Stimulated activated CD8-positive, alpha-beta memory T cell treated with anti-CD3 and anti-CD28 coated beads, Interleukin-15, amount 100 ng/mL, for 24 hours (primary cell): ENCODE measurements at places on chromosomes 4 and X.

DNA sequence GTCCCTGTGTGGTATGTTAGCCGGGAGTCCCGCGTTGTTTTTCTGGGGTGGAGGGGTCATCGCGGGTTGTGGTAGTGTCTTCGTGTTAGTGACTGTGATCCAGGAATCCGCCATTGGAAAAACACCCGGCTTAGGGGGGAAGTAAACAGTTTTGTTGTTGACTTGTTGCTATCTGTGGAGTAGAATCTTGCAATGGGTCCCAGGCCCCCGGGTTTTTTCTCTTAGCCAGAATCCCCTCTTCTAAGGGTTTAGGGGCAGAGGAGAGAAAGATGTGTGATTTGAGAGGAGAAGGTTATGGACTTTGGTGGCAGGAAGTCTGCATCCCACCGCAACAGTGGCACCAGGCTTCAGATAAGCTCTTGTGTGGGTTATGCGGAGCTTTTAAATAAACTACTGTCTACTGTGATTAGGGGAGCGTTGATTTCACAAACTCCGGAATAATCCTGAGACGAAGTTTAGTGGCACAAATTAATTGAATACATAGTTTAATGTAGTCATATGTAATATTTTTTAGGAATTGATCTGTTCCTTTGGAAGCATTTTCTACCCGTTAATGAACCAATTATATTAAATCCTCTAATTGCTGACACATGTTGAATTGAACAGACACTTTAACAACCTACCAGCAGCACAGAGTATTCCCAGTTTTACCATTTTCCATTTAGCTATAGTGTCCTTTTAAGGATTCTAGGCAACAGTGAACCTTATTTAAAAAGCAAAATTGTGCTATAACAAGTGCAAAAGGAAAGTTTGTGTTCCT, 1.4 kb downstream of the DDX3X start:
- DNase-seq = no peak

DNA sequence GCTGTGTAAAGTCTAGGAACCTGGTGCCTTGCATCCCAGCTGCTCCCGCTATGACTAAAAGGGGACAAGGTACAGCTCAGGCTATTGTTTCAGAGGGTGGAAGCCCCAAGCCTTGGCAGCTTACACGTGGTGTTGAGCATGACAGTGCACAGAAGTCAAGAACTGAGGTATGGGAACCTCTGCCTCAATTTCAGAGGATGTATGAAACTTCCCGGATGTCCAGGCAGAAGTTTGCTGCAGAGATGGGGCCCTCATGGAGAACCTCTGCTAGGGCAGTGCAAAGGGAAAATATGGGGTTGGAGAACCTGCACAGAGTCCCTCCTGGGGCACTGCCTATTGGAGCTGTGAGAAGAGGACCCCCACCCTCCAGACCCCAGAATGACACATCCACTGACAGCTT, 76.6 kb downstream of the DDX60 start:
- no peak for DNase-seq

DNA sequence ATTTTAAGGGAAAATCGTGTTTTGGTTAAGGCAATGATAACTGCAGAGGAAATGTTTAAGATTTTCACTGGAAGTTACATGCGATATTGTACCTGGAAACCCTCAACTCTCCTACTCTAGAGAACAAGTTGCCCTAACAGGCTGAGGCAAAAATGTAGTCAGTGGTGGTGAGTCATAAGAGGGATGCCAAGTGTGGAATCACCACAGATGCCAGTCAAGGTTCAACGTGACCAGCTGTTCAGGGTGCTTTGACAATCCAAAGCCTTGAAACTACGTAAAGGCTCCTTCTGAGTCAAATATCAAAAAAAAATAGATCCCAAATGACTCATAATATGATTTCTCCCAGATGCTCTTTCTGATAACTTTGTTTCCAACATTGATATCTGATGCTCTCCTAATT, 77.9 kb upstream of the AFF2 start:
- DNase-seq = no peak

GRCh38 chr4:123890889-123891288, 494.3 kb downstream of the SPRY1 start:
- no peak for DNase-seq

DNA sequence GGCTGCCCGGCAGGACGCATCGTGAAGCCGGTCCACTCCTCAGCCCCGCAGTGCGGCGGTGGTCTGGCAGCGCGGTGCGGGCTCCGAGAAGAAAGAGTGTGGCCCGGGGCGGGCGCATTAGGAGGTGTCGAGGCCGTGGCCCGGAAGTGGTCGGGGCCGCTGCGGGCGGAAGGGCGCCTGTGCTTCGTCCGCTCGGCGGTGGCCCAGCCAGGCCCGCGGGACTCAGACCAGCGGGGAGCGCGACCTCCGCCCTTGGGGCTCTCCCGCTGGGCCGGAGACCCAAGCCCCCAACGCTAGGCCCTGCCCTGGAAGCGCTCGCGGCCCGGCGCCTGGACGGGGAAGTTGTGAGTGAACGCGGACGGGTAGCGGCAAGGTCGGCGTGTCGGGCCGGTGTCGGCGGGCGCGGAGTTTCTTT, 60.0 kb downstream of the HS3ST1 start:
- DNase-seq = no peak

DNA sequence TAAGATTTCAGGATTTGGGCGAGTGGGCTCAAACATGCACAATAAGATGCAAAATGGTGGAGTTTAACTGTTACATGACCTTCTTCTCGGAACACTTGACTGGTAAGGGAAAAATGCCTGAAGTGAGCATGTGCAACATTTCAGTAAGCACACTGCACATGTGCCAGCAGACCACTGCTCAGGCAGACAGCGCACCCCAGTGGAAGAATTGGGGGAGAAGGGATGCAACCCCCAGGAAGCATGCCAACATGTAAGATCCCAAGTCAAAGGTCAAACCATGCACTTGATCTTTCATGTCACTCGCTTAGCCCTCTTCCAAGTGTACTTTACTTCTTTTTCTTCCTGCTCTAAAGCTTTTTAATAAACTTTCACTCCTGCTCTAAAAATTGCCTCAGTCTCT, 256.3 kb downstream of the CENPC start:
- no peak for DNase-seq

- no peak for DNase-seq
Observed at GRCh38 chr4:153564630-153565525, 98.7 kb downstream of the TMEM131L start.

DNA sequence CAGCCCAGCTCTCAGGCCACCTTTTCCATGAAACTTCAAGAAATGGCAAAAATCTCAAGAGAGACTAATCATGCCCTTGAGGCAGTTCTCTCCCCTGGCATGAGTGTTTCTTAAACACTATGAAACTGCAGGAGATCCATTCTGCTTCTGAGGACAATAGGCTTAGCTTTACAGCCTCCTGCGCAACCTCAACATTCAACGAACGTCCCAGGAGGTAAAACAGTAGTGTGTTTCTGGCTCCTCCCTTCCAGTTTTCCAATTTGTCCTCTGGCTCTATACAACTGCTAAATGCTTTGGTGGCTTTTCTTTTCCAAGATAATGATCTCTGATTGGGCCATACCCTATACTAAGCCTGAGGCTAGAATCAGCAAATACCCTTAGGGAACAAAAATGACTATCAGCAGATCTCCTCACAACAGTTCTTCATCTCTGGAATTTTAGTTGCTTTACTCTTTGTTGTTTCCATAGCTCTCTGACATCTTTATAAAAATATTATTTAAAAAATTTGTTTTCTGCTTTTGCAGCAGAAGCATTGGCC, 87.0 kb upstream of the FAT1 start:
- DNase-seq = no peak

GRCh38 chrX:104254442-104255115, at the start of gene ESX1:
Gene ESX1 (minus strand): TSS chrX:104254933. CDS start chrX:104254849, 84 bp downstream.
- no peak for DNase-seq

GRCh38 chr4:96102541-96103026, 262.7 kb downstream of the PDHA2 start:
- no peak for DNase-seq

DNA sequence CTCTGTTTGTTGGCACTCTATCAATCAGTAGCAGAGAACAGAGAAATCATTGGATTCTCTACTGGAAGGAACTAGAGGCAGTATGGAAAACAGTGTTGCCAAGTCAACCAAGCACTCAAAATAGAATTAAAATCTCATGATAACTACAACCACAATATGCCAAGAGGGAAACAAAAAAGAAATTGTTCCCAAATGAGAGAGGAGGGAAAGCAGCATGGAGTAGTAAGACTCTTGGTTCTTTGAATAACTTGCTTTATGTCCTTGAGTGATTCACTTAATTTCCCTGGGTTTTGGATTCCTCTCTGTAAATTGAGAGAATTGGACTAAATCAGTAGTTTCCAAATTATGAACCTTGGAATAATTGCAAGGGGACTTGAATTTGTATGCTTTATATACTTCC, 285.5 kb upstream of the ANKRD50 start:
- no peak for DNase-seq

DNA sequence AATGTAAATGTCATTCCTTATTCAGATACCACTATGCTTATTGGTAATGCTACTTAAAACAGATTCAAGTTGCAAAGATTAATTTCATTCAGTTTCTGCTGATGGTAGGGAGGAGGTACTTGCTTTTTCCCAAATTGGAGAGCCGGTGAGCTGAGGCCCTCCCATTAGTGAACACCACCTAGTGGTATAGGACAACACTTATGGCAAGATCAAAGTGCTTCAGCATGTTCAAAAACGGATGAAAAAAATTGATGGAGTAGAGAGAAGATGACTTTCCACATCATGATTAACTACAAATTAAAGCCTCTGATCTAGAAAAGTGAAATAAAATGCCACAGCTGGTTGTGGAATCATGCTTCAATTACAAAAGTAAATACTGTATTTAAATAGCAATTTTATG, 112.9 kb downstream of the MBNL3 start:
- no peak for DNase-seq

DNA sequence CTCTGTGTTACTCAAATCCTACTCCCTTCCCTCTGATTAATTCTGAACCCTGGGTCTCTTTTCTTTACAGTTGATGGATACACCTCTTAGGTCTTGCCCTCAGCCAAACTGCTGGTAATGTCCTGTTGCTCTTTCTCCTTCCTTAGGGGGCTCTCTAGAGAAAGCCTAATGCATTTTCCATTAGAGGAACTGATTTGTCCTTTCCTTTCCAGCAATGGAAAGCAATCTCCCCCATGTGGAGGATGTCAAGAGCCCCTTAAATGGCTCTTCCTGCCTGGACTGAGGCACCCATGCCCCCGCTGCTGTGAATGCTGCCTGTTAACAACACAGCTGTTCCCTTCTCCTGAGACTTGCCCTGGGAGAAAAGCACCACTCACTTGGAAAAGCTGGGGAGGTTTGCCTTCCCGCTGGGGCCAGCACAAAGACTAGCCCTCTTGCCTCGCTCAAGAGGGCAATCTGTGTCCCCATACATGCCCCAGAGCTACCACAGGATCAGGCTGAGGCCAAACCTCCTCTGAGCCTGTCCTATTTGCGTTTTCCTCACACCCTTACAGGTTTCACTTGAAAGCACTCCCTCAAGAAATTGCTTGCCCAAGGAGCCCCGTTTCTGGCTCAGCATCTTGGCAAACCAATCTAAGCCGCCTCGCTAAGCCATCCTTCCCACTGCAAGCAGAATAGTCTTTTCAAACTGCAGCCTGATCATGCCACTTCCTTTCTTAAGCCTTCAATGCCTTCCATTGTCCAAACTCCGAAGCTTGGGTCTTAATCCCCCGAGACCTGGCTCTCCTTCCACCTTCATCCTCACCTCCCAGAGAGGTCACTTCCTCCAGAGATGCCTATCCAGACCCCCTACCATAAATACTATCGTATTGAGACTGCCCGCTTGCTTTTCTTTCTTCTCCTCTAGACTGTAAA, 23.2 kb upstream of the SMIM20 start:
- no peak for DNase-seq

DNA sequence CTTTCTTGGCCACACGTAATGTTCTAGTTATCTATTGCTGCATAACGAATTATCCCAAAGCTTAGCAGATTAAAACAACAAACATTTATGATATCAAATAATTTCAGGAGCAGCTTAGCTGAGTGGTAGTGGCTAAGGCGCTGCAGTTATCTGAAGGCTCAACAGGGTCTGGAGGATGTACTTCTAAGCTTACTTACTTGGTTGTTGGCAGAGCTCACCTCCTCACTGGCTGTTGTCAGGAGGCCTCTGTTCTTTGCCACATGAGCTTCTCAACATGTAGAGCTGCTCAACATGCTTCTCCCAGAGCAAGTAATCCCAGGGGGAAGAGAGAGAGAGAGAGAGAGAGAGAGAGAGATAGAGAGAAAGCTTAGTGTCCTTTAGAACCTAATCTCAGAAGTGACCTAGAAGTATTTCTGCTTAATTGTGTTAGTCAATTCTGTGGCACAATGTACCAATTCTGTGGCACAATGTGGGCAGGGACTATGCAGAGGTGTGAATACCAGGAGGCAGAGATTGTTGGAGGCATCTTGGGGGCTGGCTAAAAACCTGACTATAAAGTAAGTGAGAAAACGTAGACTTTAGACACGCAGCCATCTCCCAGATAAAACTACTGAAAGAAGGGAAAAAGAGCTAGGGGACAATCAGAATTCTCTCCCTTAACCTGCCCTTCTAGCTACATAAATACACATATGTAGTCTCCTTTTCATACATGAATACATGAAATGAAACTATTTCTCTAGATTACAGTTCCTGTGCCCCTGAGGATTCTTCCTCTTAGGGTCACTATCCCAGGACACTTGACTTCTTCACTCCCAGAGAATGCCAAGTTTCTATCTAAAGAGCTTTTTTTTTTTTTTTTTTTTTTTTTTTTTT, 40.2 kb downstream of the HOPX start:
- no peak for DNase-seq

- DNase-seq = no peak
Observed at GRCh38 chr4:77074381-77074831, 1.4 kb downstream of the CCNI start.

DNA sequence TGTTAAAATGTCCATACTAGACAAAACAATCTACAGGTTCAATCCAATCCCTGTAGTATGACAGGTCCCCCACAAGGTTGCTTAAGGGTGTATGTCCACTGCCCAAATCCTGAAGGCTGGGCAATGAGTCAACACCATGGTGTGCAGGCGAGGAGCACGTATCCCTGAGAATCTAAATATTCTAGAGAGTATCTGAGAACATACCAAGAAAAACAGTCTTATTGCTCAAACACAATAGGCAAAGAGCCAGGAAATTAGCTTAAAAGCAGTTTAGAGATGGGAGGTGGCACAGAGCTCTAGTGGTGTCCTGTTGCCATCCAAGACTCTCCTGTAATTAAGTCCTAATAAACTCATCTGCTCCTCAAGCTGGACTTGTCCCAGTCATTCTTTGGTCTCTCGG, 37.0 kb downstream of the RCHY1 start:
- no peak for DNase-seq

DNA sequence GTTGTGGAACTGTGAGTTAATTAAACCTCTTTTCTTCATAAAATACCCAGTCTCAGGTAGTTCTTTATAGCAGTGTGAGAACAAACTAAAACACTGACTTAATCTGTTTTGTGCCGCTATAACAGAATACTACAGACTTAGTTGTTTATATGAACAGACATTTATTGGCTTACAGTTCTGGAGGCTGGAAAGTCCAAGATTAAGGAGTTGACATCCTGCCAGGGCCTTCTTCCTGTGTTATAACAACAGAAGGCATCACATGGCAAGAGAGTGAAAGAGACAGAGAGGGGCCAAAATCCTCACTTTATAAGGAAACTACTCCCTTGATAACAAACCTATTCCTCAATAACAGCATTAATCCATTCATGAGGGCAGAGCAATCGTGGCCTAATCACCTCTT, 42.5 kb upstream of the KCNIP4 start:
- DNase-seq = no peak
